K562 (cell line): ENCODE measurements at places on chromosomes 7 and 10.
A peak's percentile ranks its signal among the peaks of the same experiment; 100 is the strongest.

DNA sequence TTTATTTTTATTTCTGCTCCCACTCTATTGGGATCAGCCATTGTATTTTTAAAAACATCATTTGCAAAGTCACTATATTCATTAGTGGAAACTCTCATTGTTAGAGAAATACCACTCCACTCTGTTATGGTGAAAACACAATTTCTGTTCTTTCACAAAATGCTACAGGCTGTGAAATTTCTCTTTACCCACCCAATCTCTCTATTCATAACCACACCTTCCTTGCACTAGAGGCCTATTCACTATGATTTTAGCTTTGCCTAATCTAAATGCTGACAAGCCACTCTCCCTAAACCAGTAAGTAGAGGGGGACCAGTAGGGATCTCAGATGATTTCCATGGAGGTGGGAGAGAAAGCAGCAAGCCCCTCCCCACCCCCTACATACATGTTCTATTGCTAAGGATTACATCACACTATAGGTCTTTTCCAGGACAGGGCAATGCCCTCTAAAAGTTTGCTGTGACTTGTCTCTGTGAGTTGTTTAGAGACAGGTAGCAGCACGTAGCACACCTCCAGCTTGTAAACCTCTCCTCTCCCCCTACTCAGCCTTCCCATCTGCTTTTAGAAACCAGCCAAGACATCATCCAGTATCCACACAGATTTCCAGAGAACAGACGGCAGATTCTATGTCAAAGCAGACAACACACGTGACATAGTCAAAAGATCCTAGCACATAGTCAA, 58.3 kb upstream of the PPP1R3C start:
- no peak for DNase-seq

- no peak for DNase-seq
Observed at GRCh38 chr7:111112439-111112838, 21.5 kb downstream of the LRRN3 start.

- no peak for DNase-seq
Observed at GRCh38 chr7:18849130-18849529, 268.3 kb downstream of the TWIST1 start.

DNA sequence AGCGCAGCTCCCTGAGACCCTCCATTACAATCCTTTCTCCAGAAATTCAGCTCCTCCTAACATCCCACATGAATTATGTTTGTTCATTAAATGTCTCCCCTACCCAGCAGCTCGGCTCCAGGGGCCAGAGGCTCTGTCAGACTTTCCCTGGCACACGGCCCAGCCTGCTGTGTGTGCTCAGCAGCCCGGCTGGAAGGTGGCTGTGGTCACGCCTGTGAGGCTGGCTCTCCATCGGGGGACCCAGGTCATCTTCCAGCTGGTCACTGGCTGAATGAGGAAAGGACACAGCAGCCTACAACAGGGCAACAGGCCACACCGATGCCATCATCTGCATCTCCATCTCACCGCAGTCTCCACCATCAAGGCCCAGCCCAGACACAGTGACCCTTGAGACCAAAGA, 219.8 kb downstream of the MAD1L1 start:
- no peak for DNase-seq

- DNase-seq: no peak
Observed at GRCh38 chr10:28219251-28219650, 83.6 kb downstream of the MPP7 start.

- peak; percentile 31 for DNase-seq
Observed at GRCh38 chr10:6014241-6014761, 37.0 kb upstream of the IL15RA start.

DNA sequence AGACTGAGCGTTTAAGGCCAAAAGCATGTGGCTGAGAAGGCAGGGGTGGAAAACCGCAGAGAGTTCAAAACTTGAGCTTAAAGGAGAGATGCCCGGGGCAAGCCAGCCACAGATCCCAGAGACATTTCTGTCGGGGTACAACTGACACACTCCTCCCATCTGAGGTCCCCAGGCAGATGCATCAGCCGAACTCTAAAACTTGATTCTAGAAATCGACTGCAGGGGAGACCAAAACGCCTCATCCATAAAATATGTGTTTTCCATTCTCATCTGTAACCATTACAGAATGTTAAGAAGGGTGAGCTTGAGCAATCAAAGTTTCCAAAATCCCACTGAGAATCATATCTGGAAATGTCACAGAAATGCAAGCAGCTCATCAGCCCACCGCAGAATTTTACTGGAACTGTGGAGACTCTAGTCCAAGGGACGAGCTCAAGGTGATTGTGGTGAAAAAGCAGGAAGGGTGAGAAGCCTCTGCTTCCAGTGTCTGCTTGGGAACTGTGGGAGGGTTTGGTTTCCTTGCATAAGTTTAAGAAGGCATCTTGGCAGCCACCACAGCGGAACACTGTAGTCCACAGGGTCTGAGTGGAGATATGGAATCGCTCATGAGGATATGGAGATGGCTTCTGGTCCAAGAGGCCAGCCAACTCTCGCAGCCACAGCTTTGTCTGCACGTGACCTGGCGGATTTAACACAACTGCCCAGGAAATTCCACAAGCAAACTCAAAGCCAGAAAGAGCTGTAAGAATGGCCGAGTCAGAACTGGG, 249.2 kb downstream of the SFMBT2 start:
- DNase-seq: no peak

DNA sequence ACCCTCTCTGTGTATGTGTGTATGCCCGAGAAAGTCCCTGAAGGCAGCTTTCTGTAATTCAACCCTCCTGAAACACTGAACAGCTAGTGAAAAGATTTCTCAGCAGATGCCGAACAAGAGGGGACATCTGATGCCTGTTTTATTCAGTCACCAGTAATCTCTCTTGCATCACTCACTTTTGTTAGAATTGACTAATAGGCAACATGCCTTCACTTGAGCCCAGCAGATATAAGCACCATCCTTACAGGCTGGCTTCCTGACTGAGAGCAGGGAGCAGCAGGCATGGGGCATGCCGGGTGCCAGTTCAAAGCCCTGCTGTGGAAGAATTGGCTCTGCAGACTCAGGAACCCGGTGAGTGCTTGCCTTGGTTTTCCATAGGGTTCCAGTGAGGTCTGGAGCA, at the start of gene ABCA13:
Gene ABCA13 (plus strand): TSS at position 257 of the 400 bp plus-strand sequence. CDS start 26 bp downstream, at position 283.
- DNase-seq: no peak

DNA sequence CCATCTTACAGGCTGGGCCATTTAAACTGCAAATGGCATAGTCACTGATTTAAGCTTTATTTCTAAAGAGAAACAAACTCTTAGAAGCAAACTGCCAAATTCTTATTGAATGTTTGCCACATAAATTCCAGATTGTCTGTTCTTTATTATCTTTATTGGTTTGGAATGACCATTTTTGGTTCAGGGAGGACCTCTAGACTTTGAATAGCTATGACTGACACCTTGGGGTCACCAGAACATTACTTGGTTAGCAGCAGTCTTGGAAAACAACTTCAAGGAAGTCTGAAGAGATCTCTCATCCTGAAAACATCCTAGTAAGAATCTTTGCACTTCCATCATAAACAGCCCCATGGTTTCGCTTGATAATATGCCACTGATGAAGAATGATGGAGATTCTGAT, 197.1 kb downstream of the SUGCT start:
- DNase-seq: no peak

- no peak for DNase-seq
Observed at GRCh38 chr7:89994483-89994882, 159.8 kb upstream of the STEAP1 start.

GRCh38 chr10:102185272-102185671, 33.1 kb downstream of the NOLC1 start:
- no peak for DNase-seq

DNA sequence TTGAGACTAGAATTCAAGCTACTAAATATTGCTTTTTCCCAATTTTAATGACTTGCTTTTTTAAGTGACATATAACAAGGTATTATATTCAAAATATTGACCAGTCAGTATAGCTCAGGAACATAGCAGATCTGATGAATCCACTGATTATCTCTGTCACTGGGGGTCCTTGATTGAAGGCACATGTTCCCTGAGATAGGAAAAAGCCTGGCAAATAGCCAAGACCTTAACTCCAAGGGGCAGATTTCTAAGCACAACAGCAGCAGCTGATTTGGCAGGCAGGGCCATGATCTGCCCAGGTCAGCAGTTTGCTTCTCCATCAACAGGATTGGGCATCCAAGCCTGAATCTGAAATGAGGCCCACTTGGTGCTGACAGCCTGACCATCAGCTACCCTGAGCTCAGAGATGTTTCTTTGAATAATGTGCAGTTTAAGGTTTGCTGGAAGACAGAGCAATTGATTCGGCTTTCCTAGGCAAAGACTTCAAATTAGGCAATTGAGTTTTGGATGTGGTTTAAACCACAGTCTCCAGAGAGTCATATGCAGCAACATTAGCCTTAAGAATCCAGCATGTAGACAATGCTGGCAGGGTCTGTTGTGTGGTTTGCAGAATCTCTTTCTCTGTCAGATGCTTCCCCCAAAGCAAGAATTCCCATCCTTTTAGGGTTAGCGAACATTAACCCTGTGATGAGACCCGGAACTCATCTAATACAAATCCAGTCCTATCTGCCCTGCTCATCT, 352.6 kb downstream of the ADRA2A start:
- DNase-seq: no peak

GRCh38 chr10:49115796-49116508, 630 bp upstream of the VSTM4 start:
- no peak for DNase-seq

GRCh38 chr10:131778842-131779241, 122.0 kb upstream of the PPP2R2D start:
- DNase-seq: no peak

DNA sequence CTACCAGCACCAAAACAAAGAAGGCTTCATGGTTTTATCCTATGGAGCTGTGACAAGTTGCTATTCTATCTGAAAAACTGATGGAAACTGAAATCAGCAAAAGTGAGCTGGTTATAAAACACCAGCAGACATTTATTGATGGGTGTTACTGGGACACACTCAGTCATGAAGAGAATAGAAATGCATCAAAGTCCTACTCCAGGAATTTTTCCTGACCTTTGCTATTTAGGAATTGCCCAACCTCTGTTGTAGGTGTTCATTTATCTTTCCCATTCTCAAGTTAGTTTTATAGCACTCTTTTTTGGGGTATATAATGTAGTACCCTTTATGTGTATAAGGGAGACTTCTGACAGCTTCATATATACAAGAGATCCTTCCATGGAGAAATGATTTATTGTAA, 533.2 kb downstream of the REEP3 start:
- DNase-seq: no peak

DNA sequence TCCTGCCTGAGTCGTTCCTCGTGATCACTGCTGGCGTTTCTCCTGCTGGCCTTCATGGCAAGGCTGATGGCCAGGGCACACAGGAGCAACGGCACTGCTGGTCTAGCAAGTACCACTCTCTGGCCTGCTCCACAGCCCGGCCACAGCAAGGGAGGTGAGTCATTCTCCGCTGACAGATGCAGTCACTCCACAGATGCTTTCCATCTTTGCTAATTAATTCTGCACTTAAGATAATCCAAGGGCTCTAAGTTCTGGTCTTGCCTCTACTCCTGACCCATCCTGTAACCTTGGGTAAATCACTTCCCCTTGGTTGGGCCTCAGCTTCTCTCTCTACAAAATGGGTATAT, 244.4 kb downstream of the RPS24 start:
- DNase-seq: no peak

- DNase-seq: no peak
Observed at GRCh38 chr7:3589752-3590151, 288.7 kb downstream of the SDK1 start.

DNA sequence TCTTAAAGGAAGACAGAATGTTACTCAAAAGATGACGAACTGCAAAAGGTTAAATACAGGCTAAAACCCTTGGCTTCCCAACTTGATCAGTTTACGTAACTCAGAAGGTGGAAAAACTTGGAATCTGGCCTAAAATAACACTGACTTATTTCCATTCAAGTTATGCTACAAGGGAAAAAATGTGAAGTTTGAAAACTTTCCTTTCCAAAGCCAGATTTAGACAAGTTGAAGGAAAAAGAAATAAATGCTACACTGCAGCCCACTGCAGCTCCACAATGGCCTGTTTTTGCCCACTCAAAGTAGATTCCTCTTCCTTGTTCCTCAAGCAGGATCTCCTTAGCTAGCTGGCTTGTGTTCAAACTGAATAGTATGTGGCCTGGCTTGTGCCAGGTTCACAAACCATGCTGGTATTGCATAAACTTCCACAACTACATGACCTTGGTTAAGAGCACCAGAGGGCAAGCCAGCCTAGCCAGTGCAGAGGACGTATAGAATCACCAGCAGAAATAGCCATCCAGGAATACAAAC, 166.2 kb downstream of the CPEB3 start:
- no peak for DNase-seq

GRCh38 chr7:148854983-148855382, 29.1 kb downstream of the EZH2 start:
- no peak for DNase-seq

DNA sequence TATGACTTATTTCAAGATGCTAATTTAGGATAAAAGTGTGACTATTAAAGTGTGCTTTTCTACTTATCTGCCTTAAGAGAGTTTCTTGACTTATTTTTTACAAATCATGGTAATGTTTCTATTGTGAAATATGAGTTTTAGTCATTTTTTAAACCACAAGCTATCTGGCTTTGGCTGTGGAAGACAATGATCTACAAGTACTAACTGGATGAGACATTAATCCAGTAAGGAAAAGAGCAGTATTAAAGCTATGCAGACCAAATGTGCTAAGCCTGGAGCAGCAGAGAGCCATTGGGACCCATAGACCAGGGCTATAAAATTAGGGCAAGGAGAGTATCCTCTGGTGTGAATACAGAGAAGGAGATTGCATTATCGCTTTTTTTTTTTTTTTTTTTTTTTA, 92.4 kb downstream of the SEMA3A start:
- no peak for DNase-seq

DNA sequence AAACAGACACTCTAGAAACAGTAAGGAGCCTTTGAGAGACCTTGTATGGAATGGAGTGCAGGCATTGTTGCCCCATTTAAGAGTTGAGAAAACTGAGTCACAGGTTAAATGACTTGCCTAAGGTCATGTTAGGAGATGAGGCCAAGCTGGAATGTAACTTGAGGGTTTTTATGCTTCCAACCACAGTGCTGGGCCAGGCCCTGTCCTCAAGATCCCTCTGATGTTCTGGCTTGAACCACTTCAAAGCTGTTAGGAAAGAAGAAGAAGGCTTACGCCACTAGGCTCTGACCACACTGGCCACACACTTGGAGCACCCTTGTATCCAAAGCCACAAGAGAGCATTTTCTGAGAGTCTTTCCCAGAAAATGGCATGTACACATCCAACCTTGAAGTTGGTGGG, 42.7 kb downstream of the PLAU start:
- no peak for DNase-seq

- DNase-seq: no peak
Observed at GRCh38 chr10:14971867-14972448, 12.8 kb downstream of the MEIG1 start.

GRCh38 chr10:89310056-89310893, 8.4 kb downstream of the IFIT2 start:
- DNase-seq: no peak

GRCh38 chr7:15922002-15922401, 235.5 kb upstream of the MEOX2 start:
- DNase-seq: no peak
